Occipital lobe (tissue), 3 donors: ENCODE measurements at places on chromosomes 11 and 22. TPM values are rescaled to one million over a fixed set of nuclear protein-coding genes. Genes with fewer than 3 reads are reported as not detected.

BTG4 gene
- total RNA-seq: not detected

DSCAML1 gene
- total RNA-seq: 7.6 TPM

DYNC2H1 gene
- 94.1 TPM for total RNA-seq

APOA1 gene
- 0.78 TPM for total RNA-seq

C11orf42 gene
- total RNA-seq: not detected

OR56B4 gene
- total RNA-seq: not detected

P2RX3 gene
- not detected for total RNA-seq

GRK3 gene
- total RNA-seq: 62.9 TPM

VSTM5 gene
- total RNA-seq: 1.1 TPM

DBX1 gene
- total RNA-seq: not detected

CRYAB gene
- total RNA-seq: 10.3 TPM
